ENCODE measurements at places on chromosomes 4 and X. TPM values are rescaled to one million over a fixed set of nuclear protein-coding genes. Genes with fewer than 3 reads are reported as not detected.

Gene ZNF718
- 5.5 TPM for total RNA-seq

Gene AWAT2
- total RNA-seq = not detected

Gene TEX13D
- not detected for total RNA-seq

Gene XK
- 3.6 TPM for total RNA-seq

Gene PTPN13
- total RNA-seq = 2.2 TPM

Gene TCEAL2
- total RNA-seq = 0.52 TPM

Gene BMP3
- 0.10 TPM for total RNA-seq

Gene NDP
- total RNA-seq = not detected

Gene TMEM271
- not detected for total RNA-seq

Gene RAB39B
- 3.7 TPM for total RNA-seq

Gene TMSB15B
- 5.9 TPM for total RNA-seq

Gene S100G
- not detected for total RNA-seq

Gene PAGE1
- total RNA-seq = not detected

Gene NLRP2B
- total RNA-seq = 0.10 TPM

Gene NSG1
- total RNA-seq = 3.7 TPM

Gene F8A2
- total RNA-seq = not detected

Gene ATP1B4
- total RNA-seq = not detected

Gene GRK4
- 1.7 TPM for total RNA-seq

Gene CENPE
- 3.7 TPM for total RNA-seq

Gene IL13RA2
- not detected for total RNA-seq

Gene CT45A1
- not detected for total RNA-seq

Gene XAGE2
- not detected for total RNA-seq

Gene HUWE1
- 72.2 TPM for total RNA-seq

Gene HELT
- total RNA-seq = not detected

Gene CSN1S1
- total RNA-seq = not detected

Gene SOD3
- not detected for total RNA-seq

Gene ANOS1
- under 0.01 TPM for total RNA-seq

Gene MAPK10
- total RNA-seq = 0.52 TPM

Gene WDFY3
- total RNA-seq = 18.1 TPM

Gene FAM133A
- total RNA-seq = not detected

Gene TMEM154
- 10.6 TPM for total RNA-seq

Gene EDNRA
- under 0.01 TPM for total RNA-seq

Gene SPON2
- total RNA-seq = 25.5 TPM

Gene SLC2A9
- 5.0 TPM for total RNA-seq

Gene MAGEA4
- total RNA-seq = 0.31 TPM

Gene RASL11B
- total RNA-seq = 0.31 TPM

Gene CDKL2
- total RNA-seq = 0.21 TPM

Gene CCNB3
- 0.10 TPM for total RNA-seq
